Stimulated activated CD8-positive, alpha-beta memory T cell treated with anti-CD3 and anti-CD28 coated beads, Interleukin-15, amount 100 ng/mL, for 24 hours (primary cell): ENCODE measurements at places on chromosomes 5 and 9.

- DNase-seq = no peak
Observed at GRCh38 chr9:122334916-122335315, 35.9 kb upstream of the PTGS1 start.

- DNase-seq = no peak
Observed at GRCh38 chr9:27181381-27181780, 72.4 kb downstream of the TEK start.

- no peak for DNase-seq
Observed at GRCh38 chr9:121852241-121852640, 200.8 kb downstream of the DAB2IP start.

GRCh38 chr9:9124616-9125015 is 1325.0 kb upstream of the DMAC1 start:
- no peak for DNase-seq

DNA sequence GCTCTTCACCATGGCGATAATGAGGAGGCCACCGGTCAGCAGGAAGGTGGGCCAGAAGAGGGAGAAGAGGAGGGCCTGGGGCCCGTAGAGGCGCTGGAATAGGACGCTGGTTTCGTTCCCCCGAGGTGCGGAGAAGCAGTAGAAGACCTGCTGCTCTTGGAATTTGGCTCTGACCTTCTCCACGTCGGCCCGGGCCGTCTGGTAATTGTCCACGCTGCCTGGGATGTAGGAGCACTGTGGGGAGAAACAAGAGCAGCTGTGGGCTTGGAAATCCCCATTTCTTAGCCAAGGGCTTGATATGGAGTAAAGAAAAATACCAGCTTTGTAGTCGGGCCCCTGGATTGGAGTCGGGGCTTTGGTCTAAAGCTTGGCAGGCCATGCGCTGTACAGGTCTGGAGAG is 10.4 kb downstream of the KCNMB1 start:
- no peak for DNase-seq

DNA sequence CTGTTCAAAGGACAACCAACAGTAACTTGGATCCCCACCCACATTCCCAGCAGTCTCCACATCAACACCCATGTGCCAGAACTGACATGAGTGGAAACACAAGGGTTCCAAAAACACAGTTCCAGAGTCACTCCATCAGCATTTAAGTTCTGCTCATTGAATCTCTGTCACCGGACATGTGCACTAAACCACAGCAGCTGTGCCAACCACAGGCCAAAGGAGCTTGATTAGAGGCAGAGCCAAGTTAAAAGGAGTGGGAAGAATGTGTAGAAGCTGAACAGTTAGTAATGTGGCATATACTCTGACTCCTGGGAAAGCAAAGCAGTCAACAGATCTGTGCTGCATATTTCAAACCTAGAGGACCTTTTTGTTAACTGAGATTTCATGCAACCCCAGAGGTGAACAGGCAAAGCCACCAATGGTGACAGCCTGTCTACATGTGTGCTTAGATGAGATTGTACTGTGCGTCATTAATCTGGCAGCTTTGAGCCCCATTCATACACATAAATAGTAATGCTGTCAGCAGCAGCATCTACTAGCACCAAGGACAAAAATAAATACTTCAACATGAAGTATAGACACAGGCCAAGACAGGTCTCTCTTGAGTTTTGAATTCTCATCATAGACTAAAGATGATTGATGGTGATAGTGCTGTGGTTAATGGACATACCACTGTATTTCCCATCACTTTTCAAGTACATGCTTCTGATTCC is 16.4 kb upstream of the FST start:
- no peak for DNase-seq

- DNase-seq = no peak
Observed at GRCh38 chr9:115126404-115126803, 8.4 kb upstream of the TNC start.

GRCh38 chr5:149152317-149152746 is 11.0 kb downstream of the ABLIM3 start:
- no peak for DNase-seq
